Thoracic aorta endothelial cell (primary cell): ENCODE measurements at places on chromosomes 7 and 10. TPM values are rescaled to one million over a fixed set of nuclear protein-coding genes. Genes with fewer than 3 reads are reported as not detected.

SLC26A3 gene
- not detected in 2 replicates for total RNA-seq

OPALIN gene
- not detected in 2 replicates for total RNA-seq

HABP2 gene
- not detected in 2 replicates for total RNA-seq

ZNF33A gene
- 18.6 and 20.6 TPM in 2 replicates for total RNA-seq

ELAPOR2 gene
- total RNA-seq = 13.7 and 26.2 TPM in 2 replicates

GPR26 gene
- not detected in 2 replicates for total RNA-seq

PON1 gene
- total RNA-seq = not detected in 2 replicates

NPY gene
- total RNA-seq = not detected in 2 replicates

FAM204A gene
- total RNA-seq = 91.4 and 98.9 TPM in 2 replicates

FOXL3 gene
- total RNA-seq = not detected in 2 replicates

GAD2 gene
- total RNA-seq = not detected in 2 replicates

CTTNBP2 gene
- not detected in 2 replicates for total RNA-seq

LSM5 gene
- 44.4 and 47.7 TPM in 2 replicates for total RNA-seq

SEC31B gene
- 3.3 and 6.0 TPM in 2 replicates for total RNA-seq

ITIH2 gene
- not detected in 2 replicates for total RNA-seq

PPP1R17 gene
- not detected in 2 replicates for total RNA-seq

CHST15 gene
- total RNA-seq = 27.0 and 52.1 TPM in 2 replicates

HTR5A gene
- total RNA-seq = not detected in 2 replicates
